ENCODE measurements at places on chromosomes 6 and 20.

DNA sequence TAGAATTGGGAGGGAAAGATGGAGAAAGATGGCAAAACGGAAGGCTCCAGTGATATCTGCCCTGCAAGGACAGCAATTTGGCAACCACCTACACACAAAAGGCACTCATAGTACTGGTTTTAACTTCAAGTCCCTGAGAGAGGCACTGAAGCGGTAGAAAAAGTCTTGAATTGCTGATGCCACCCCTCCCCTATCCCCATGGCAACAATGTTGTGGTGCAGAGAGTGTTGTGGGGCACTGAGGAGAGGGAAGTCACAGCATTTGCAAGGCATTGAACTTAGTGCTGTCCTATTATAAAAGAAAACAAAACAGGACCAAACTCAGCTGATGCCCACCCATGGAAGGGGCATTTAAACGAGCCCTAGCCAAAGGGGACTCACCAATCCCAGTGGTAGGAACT is 343.7 kb downstream of the HAO1 start:
- DNase-seq: no peak

GRCh38 chr20:12838261-12838866 is 170.4 kb upstream of the SPTLC3 start:
- no peak for DNase-seq

DNA sequence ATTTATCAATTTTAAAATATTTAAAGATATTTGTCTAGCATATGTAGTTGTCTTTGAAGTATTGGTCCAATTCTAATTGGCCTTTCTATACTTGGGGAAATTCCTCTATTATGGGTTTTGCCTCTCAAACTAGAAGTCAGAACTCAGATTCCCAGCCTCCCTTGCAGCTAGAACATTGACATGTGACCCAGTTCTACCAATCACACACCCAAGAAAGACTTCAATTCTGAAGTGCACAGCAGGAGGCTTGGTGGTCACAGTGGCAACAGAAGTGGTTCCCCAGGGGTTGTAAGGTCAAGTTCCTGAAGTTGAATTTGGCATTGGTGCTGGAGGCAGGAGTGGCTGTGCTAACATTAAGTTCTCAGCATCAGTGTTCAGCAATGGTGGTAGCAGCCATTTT is 14.8 kb upstream of the FKBP5 start:
- DNase-seq: no peak

DNA sequence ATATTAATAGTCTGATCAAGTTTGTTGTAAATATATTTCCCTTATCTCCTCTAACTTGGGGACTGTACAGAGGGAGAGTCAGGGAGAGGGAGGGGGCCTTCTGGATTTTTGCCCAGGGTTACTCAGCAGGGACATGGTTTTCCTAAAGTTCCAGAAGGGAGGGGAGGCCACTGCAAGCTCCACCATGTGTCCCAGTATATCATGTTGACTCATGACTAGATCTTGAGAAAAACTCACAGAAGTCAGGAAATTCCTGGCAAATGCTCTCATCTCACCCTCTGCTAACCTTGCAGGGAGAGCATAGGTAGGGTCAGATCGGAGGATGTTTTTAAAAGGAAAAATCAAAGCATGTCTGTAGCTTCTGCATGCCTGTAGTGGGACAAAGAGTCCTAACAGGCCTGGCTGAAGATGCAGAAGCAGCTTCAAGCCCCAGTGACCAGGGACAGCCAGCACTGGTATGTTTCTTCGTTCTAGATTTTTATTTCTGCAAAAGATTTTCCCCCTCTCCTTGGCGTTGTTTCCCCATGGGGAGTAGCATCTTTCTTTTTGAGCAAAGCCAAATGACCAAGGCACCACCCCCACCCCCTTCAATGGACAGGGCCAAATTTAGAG is 272.9 kb upstream of the SUPT3H start:
- DNase-seq: no peak

DNA sequence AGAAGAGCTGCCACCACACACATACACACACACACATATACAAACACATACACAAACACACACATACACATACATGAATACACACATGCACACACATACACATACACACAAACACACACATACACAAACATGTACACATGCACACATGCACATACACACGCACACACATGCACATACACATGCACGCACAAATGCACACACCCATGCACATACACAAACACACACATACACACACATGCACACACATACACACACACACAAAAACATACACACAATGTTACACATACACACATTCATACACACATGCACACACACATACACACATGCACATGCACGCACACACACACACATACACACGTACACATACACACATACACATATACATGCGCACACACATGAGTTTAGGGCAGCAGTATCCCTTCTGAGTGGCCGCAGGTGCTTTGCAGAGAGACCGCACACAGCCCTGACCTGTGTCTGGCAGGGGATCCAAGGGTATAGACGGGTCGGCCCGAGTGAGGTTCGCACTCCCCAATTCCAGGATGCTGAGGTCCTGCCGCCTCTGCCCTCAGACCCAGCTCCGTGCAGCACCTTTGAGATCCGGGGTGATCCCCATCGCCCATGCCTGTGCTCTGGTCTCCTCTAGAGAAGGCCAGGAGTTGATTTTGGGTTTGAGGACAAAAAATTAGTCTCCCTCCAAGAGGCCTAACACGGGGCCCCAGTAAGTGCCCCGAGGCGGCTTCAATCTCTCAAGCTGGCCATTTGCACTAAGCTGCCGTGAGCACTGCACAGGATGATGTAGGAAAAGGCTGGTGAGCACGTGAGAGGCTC is 56.8 kb downstream of the TMEM242 start:
- no peak for DNase-seq

GRCh38 chr6:128327890-128328289 is 192.5 kb downstream of the PTPRK start:
- no peak for DNase-seq

DNA sequence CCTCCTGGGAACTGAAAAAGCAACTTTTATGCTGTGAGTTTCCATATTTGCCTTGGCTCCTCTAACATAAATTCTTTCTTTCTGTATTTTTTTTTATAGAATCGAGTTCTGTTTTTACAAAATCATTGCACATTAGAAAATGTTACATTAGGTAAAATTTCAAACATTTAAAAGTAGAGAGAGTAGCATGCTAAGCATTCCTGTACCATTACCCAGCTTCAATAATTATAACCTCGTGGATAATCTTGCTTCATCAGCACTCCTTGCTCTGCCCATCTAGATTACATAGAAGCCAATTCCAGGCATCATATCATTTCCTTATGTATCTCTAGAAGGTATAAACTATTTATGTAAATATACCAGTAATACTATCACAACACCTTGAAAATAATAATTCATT is 15.4 kb upstream of the FBXO30 start:
- DNase-seq: no peak

- DNase-seq: no peak
Measured at GRCh38 chr20:17655865-17656479, 26.1 kb downstream of the RRBP1 start.

DNA sequence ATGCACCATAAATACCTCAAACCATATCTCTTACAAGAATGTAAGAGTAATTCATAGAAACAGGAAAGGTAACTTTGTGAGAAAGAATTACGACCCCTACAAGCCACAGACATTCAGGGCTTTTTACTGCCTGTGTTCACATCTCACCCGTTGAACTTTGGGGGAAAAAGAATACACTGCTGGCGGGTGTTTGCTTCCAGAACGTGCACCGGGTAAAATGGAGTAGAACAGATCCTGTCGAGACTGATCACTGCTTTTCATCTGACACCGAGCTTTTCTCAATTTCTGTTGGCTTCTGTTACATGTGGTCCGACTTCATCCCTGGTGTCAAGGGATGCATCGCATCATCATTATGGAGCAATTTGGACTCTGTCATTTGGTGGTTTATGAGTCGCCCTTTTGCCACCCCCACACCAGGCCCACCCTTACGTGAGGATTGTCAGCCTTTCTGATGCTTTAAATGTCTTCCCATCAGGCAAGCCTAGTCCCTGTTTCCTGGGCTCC is 219.2 kb upstream of the ZFP64 start:
- DNase-seq: no peak

DNA sequence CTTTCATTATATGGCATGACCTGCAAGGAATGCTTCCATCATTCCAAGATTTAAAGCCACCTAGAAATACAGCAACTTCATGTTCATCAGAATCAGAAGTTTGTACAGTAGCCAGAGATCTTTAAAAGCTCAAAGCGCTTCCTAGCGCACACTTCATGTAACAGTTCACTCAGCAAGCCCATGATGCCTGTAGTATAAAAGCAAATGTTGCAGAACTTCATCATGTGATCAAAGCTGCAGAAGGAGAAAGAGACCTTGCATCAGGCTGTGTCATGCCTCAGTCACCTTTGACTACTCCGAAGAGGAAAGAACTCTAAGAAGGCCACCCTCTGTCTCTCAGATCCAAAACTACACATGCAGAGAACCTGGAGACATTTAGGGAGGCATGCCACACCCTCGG is 78.5 kb downstream of the AGPAT4 start:
- no peak for DNase-seq

DNA sequence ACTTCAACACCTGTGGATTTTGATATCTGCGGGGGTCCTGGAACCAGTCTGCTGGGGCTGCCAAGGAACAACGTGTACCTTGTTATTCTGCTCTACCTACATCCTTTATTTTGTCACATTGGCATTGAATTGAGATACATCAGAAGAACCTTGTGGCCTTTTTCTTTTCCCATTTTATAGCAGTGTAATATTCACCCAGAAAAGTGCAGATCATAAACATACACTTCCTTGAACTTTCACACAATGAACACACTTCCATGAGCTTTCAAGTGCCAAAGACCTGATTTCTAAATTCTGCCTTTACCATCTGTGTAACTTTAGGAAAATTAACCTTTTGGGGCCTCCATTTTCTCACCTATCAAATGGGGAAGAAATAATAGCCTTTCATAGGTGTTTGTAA is 29.9 kb upstream of the RREB1 start:
- DNase-seq: no peak

- DNase-seq: no peak
Measured at GRCh38 chr6:70380252-70380651, 33.1 kb upstream of the FAM135A start.

DNA sequence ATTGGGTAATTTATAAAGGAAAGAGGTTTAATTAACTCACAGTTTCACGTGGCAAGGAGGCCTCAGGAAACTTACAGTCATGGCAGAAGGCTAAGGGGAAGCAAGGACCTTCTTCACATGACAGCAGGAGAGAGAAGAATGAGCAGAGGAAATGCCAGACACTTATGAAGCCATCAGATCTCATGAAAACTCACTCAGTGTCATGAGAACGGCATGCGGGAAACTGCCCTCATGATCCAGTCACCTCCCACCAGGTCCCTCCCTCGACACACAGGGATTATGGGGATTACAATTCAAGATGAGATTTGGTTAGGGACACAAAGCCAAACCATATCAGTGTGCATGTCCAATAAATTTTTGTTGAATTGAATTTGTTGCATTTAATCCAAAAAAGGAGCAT is 52.0 kb downstream of the ECT2L start:
- no peak for DNase-seq

Measured in activated naive CD4-positive, alpha-beta T cell (primary cell).